ENCODE measurements at places on chromosomes 4 and X.

DNA sequence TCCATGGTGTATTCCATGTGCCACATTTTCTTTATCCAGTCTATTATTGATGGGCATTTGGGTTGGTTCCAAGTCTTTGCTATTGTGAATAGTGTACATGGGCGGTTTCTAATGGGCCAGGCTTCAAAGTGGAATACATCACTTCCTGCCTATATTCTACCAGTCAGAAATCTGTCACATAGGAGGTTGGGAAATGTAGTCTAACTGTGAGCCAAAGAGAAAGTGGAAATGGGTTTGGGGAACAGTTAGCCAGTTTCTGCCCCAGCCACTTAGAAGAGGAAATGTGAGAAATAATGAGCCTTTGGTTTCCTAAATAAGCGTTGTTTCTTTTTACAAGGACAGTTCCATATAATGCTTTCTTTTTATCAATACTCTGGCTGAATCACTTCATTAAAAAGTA lies 85.1 kb upstream of the AP1S2 start:
- no peak for DNase-seq

DNA sequence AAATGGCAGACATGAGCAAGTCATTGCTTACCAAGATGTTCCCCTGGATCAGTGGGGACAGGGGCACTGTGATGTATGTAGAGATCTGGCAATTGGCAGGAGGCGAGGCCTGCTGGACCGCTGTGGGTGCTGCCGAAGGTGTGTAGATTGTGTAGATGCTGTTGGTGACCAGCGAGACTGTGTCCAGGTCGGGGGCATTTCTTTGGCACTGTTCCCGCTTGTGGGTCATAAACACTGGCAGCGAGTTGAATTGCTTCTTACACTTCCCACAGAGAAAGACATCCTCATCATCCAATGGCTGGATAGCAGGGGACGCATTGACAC lies 52.7 kb downstream of the CFAP299 start:
- DNase-seq = no peak

GRCh38 chrX:41127477-41128192 lies 42.4 kb downstream of the USP9X start:
- DNase-seq = no peak

GRCh38 chr4:91894006-91894405 lies 409.8 kb upstream of the GRID2 start:
- DNase-seq = no peak

- no peak for DNase-seq
Measured at GRCh38 chrX:76279007-76279406, 106.1 kb downstream of the PBDC1 start.

GRCh38 chr4:186943411-186943810 lies 219.8 kb upstream of the FAT1 start:
- DNase-seq = no peak

DNA sequence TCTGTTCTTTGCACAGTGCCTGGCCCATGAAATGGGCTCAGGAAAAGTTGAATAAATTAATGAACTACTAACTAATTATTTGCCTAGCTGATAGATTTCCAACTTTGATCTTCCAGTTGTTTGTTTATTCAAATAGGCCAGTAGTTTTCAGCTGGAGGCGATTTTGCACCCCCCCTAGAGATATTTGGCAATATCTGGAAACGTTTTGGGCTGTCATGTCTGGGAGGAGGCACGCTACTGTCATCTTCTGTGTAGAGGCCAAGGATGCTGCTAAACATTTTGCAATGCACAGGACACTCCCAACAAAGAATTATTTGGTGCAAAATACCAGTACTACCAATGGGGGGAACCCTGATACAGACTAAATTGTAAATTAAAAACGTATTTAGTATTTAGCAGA lies 81.9 kb downstream of the VCX2 start:
- no peak for DNase-seq

DNA sequence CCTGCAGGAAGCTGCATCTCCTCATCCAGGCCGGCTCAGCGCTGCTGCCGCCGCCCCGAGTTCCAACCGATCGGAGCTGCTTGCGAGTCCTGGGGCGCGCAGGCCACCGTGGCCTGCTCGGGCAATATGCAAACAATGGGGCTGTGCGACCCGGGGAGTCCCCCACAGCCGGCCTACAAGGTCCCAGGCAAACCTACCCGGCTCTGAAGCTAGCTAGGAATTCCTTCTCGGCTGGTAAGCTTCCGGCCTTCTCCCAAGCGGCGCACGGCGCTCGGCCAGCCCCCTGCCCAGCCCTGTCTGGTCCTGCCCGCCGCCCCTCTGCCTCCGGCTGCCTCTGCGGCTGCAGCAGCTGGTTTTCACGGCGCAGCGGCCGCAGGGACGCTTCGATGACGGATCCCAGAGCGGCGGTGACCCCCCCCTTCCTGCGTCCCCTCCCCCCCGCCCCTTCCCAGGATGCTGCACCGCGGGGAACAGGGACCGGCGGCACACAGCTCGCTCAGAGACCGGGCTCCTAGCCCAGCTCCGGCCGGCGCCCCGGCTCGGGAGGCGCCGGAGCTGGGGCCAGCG lies 59.4 kb downstream of the TSC22D3 start:
- no peak for DNase-seq

DNA sequence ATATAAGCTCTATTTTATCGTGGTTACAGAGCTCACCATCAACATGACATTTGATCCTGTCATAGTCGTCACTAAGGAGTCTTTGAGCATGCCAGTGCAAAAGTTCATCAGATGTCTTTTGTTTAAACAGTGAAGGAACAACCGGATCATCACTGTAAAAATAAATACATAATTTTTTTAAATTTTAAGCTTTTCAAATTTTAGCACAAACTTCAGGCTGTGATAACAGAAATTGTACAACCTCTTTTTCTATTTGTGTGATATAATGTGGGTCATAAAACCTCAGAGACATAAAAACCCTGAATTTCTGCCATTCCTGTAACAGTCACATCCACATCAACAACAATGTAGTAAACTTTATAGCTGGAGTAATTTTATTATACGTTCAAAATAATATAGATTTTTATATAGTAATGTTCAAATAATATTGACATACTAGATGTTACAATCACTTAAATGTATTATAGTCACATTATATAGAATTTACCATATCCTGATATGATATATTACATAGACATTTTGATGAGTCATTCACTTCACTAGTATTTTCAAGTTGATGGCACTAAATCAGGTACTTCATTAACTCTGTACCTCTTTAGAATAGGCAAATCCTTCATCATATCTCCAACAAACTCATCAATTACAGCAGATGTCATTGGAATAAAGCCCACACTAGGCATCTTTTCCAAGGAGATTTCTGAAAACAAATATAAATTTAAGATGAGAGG lies 47.7 kb downstream of the DDX60L start:
- DNase-seq = no peak

DNA sequence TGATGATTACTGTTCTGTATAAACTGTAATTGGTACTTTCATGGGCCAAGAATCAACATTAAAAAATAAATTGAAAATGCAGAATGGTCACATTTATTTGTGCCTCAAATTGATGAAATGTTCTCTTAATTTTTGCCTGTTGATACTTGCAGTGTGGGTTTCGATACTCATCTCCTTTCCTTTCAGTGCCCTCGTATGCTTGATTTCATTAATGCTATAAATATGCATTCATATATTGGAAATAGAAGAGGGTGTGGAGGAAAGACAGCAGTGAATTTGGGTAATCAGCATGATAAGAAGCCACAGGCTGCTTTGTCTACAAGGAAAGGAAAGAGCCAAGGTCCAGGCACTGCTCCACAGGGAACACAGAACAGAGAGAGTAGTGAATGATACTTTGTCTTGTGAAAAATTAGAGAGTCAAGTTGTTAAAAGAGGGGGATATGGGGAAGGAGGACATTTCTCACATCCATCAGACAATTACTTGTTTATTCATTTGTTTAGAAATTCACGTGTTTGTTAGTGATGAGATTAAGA lies 1.0 kb upstream of the DDX60 start:
- no peak for DNase-seq

GRCh38 chrX:32525234-32525633 lies 686.1 kb downstream of the DMD start:
- no peak for DNase-seq

- no peak for DNase-seq
Measured at GRCh38 chr4:108560616-108561015, 59.8 kb upstream of the RPL34 start.

GRCh38 chr4:99891351-99891750 lies 2.9 kb downstream of the LAMTOR3 start:
- DNase-seq = no peak

- DNase-seq = no peak
Measured at GRCh38 chr4:70808151-70808550, 31.5 kb downstream of the GRSF1 start.

GRCh38 chr4:89486042-89486441 lies 178.4 kb upstream of the GPRIN3 start:
- DNase-seq = no peak

GRCh38 chr4:107319386-107319785 lies 283.3 kb upstream of the DKK2 start:
- no peak for DNase-seq

- DNase-seq = no peak
Measured at GRCh38 chr4:112325530-112325929, 28.4 kb downstream of the ALPK1 start.

GRCh38 chr4:37770016-37770415 lies 56.5 kb upstream of the PGM2 start:
- DNase-seq = no peak

DNA sequence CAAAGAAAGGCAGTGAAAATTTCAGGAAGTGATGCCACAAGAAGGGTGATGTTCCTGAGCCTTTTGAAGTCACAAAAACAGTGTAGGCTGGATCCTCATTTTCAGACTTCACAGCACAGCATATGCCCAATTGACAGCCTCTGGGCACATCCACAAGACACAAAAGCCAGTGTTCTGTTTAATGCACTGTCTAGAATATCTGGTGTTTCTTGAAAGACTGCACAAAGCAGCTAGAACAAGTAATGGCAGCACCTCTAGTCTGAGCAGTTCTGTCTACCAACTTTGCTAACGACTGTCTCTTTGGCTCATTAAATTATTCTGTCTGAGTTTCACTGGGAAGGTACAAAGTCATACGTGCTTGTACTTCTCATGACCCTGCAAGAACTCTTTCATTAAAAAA lies 417.1 kb upstream of the GALNT7 start:
- DNase-seq = no peak

DNA sequence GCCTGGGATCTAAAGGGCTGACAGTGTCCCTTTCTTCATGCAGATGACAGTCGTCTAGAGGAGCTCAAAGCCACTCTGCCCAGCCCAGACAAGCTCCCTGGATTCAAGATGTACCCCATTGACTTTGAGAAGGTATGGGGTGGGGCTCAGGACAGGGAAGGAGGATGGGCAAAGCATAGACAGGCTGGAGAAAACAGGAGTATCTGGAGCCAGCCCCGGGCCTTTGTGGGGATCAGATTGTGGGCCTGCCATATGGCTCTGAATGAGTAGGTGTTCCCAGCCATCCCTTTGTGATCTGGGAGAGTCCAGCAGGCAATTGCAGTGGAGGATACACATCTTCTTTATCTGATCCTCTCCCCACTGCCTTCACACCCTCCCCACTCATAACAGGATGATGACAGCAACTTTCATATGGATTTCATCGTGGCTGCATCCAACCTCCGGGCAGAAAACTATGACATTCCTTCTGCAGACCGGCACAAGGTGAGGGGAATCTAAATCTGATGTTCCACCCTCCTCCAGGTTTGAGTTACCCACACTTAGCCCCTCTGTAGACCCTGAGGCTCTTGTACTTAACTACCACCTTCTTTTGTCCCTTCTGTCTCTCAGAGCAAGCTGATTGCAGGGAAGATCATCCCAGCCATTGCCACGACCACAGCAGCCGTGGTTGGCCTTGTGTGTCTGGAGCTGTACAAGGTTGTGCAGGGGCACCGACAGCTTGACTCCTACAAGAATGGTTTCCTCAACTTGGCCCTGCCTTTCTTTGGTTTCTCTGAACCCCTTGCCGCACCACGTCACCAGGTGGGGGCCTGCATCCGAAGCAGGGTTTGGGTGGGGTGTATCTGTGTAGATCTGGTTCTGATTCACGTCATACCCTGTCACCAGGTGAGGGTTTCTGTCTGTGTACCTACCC lies 5.8 kb upstream of the CDK16 start:
- no peak for DNase-seq

GRCh38 chr4:137635108-137635507 lies 102.8 kb upstream of the PCDH18 start:
- DNase-seq = no peak

DNA sequence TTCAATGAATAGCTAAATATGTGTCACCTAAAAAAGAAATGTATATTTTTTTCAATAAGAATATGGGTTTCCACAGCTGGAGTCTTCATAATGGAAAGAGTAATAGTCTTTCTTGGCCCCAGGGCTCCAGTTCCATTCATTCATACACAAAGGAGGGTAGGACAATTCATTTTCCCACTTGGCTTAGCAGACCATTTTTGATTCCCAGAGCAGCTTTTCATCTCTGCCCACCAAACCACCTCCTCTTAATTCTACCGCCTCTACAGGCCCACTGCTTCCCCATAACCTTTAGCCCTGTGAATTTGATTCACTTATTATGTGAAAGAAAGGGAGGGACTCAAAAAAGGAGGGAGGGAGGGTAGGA lies 129.9 kb upstream of the PAK3 start:
- DNase-seq = no peak

GRCh38 chr4:174119051-174119450 lies 164.4 kb downstream of the FBXO8 start:
- DNase-seq = no peak

DNA sequence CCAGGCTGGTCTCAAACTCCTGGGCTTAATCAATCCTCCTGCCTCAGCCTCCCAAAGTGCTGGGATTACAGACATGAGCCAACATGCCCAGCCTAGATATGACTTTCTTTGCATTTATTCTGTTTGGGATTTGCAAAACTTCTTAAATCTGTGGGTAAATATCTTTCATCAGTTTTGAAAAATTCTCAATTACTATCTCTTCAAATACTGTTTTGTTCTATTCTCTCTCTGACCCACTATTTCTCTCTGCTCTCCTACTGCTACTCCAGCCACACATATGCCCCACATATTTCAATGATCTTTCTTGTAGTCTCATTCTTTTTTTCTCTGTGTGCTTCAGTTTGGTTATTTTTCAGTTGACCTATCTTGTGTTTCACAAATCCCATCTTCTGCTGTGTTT lies 205.1 kb downstream of the CHIC2 start:
- no peak for DNase-seq

DNA sequence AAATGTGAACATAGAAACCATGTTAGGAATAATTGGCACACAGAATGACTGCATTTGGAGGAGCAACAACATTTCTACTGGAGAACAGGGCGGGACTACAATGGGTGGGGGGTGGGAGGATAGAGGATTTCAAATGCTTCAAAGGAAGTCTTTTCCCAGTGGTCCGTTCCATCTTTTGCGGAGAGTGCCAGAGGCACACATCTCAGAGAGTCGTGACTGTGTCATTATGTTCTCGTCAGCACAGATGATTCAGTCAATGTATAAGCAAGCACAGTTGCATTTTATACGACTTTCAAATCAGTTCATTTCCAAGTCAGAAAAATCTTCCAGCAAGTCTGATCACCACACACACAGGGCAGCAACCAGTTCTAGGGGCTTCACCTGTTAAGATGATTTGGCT lies 22.7 kb upstream of the GPR50 start:
- DNase-seq = no peak
